ENCODE measurements at places on chromosomes 2 and 18. TPM values are rescaled to one million over a fixed set of nuclear protein-coding genes. Genes with fewer than 3 reads are reported as not detected.

CXCR4 gene
- total RNA-seq = 21.3 TPM

HS1BP3 gene
- total RNA-seq = 39.7 TPM

DNA sequence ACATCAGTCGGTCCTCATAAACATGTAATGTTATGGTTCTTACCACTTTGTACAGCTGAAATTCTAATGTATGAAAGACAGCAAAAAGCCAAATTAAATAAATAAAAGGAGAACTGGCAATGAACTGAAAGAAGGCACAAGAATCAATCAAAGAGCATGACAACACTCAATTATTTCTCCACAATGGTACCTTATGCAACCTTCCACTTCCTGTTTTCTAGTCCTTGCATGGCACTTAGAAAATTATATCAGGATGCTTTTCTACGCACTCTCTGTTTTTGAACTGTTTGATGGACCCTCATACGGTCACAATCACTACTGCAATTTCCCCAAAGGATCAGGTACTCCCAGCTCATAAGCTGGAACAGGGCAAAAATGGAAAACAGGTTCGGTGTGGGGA lies 81.6 kb downstream of the EPB41L3 start:
- H3K4me1 ChIP-seq = no peaks in the 10 kb centered on the region
- no peak for DNase-seq
- no peak overlapping the region for H3K4me3 ChIP-seq
- no peaks in the 10 kb centered on the region for H3K36me3 ChIP-seq

DNA sequence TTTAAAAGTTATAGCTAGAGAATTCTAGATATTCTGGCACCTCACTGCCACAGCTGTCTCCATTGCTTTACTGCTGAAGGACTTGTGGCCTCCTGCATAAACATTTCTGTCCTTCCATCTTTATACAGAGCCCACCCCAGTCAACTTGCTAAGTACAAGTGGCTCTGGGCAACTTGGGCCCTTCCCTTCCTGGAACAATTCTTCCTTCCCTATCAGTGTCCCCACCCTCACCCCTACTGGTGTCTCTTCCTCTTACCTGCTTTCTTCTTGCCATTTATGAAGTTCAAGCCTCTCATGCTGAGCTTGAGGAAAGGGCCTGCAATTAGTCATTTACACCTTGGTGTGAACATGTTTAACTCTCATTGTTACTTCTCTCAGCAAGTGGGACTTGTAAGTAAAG lies 45.0 kb downstream of the ARHGAP25 start:
- DNase-seq = no peak
- H3K4me3 ChIP-seq = no peak overlapping the region
- H3K27me3 ChIP-seq = no peaks in the 10 kb centered on the region
- H3K4me1 ChIP-seq = peaks cover 95% of the 10 kb centered on the region
- peak overlapping the region; percentile 38 for H3K27ac ChIP-seq
